Regular cardiac myocyte (primary cell): ENCODE measurements at places on chromosomes 2 and 18. TPM values are rescaled to one million over a fixed set of nuclear protein-coding genes. Genes with fewer than 3 reads are reported as not detected.

ASPRV1 gene
- total RNA-seq: under 0.01 and 0.56 TPM in 2 replicates

ALMS1 gene
- total RNA-seq: 9.0 and 14.4 TPM in 2 replicates

SYT4 gene
- total RNA-seq: not detected in 2 replicates

CRACDL gene
- total RNA-seq: under 0.01 TPM in 1 of 2 replicates, not detected in the other

BMP10 gene
- total RNA-seq: not detected in 2 replicates
